ENCODE measurements at places on chromosomes 11 and 22. TPM values are rescaled to one million over a fixed set of nuclear protein-coding genes. Genes with fewer than 3 reads are reported as not detected.

SLC17A6 gene
- total RNA-seq, result 0.10 TPM

DNA sequence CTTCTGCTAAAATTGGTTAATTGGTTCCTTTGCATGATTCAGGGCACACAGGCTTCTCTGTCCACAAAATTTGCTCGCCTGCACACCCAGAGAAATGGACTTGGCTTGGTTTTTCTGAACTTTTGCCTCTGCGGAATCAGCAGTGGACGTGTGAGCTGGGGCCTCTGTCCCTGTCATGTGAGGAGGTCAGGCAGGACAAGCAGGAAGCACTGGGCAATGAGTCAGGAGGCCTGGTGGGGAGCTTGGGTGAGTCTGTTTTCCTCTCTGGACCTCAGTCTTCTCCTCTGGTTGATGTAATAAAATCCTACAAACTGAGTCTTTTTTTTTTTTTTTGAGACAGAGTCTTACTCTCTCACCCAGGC lies 10.4 kb upstream of the CELSR1 start:
- DNase-seq, result no peak

UPK3A gene
- total RNA-seq, result not detected

DNA sequence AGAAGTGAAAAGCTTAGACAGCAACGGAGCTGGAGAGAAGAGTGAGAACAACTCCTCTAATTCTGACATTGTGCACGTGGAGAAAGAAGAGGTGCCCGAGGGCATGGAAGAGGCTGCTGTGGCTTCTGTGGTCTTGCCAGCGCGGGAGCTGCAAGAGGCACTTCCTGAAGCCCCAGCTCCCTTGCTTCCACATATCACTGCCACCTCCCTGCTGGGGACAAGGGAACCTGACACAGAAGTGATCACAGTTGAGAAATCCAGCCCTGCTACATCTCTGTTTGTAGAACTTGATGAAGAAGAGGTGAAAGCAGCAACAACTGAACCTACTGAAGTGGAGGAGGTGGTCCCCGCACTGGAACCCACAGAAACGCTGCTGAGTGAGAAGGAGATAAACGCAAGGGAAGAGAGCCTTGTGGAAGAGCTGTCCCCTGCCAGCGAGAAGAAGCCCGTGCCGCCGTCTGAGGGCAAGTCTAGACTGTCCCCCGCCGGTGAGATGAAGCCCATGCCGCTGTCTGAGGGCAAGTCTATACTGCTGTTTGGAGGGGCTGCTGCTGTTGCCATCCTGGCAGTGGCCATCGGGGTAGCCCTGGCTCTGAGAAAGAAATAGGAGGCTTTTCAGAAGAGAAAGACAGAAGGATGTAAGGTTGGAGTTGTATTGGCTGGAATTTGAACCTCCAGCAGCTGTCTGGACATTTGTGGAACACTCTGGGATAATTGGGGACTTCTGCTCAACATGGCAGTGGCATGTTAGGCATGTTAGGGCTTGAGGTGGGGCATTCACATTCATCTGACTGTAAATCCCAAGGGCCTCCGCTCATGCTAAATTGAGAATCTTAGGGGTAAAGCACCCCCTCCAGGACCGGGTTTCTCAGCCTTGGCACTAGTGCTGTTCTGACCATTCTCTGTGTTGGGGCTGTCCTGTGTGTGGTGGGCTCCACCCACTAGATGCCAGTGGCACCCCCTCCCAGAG lies 47.1 kb downstream of the BID start:
- no peak for DNase-seq

TRPM5 gene
- total RNA-seq, result under 0.01 TPM

ACR gene
- total RNA-seq, result 0.39 TPM

DNA sequence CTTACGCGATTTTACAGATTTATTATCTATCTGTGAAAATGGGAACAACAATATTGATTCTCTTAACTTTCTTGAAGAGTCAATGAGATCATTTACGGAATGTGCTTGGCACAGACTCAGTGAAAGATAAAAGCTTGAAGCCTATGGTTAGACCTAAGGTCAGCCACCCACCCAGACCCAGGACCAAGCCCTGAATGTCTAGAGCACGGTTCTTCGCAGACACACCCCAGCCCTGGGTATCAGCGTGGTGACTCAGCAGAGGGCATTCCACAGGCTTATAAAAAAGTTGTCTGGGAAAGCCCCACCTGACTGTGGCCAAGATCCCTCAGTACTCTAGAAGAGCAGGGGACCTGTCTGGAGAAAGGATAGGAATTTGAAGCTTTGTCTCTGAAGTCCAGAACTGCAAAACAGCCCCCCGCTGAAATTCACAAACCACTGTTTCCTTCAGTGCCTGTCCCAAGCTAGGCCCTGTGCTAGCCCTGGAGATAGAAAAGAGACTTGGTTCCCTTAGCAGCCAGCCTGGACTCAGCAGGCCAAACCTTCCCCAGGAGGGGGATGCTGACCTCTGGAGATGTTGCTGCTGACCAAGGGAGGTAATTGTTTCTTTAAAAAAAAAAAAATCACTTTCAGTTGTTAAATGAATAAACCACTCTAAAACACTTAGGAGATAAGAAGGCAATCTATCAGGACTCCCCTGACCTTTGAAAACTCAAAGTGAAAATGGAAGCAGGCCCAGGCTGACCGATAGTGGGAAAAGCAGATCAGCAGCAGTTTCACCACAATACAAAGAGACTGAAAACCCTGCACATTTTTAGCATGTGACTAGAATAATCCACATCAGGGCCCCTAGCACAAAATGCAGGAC lies 114.0 kb downstream of the ABTB2 start:
- DNase-seq, result no peak

PTGDR2 gene
- 0.59 TPM for total RNA-seq

CECR2 gene
- total RNA-seq, result 2.8 TPM

DNA sequence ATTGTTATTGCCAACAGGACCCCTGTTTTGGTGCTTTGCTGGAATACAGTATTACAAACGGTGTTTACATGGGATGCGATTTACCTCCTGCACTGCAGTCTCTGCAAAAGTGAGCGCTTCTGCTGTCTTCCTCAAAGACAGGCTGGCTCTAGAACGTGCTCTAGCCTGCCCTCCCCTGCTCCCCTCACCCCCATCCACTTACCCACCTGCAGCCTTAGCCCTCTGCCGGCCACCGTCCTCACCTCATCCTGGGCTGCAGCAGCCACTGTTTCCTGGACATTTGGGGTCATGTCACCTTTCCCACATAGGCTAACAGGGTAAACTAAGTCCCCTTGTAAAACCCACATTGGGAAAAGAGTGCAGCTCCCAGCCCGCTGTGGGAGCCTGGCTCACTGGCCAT lies 9.6 kb upstream of the PANX2 start:
- DNase-seq, result no peak

DNA sequence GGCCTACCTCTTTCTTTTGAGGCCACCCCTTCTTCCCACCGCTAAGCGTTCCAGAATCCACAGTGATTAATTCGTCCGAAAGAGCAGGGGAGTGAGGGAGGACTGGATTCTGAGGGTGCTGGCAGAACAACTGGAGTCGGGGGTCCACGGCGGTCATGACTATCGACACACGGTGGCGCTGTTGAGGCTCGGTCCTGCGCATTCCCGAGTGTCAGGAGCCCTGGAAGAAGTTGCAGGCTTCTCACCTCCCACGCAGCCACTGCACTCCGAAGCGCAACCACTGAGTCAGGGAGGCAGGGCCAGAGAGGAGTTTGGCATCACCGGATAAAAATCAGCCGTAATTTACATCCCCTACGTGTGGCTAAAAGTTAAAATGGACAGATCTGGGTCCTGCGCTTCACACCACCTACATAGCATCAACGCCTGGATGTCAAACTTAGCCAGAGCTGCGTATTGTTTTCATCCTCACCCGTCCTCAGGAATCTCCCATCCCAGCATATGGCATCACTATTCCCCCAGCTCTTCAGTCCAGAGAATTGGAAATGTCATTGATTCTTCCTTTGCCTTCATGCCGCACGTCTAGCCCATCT lies 10.7 kb upstream of the CTSF start:
- DNase-seq, result peak; percentile 25

DNA sequence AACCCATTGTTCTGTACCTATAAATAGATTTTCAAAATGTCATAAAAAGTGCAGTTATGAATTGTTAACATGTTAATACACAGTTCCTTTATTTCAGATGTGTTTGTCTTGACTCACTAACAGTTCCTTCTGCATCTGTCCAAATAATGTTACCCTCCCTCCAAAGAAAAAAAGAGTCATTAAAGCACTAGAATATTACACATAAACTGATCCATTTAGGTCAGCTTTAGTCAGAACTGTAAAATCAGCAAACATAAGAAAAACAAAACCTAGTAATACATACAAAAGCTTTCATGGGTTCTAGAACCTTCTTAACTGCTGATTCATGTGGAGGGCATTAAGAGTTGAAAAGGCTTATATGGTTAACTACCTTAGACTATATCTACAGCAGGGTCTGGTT lies 65.4 kb downstream of the SESN3 start:
- no peak for DNase-seq

DNA sequence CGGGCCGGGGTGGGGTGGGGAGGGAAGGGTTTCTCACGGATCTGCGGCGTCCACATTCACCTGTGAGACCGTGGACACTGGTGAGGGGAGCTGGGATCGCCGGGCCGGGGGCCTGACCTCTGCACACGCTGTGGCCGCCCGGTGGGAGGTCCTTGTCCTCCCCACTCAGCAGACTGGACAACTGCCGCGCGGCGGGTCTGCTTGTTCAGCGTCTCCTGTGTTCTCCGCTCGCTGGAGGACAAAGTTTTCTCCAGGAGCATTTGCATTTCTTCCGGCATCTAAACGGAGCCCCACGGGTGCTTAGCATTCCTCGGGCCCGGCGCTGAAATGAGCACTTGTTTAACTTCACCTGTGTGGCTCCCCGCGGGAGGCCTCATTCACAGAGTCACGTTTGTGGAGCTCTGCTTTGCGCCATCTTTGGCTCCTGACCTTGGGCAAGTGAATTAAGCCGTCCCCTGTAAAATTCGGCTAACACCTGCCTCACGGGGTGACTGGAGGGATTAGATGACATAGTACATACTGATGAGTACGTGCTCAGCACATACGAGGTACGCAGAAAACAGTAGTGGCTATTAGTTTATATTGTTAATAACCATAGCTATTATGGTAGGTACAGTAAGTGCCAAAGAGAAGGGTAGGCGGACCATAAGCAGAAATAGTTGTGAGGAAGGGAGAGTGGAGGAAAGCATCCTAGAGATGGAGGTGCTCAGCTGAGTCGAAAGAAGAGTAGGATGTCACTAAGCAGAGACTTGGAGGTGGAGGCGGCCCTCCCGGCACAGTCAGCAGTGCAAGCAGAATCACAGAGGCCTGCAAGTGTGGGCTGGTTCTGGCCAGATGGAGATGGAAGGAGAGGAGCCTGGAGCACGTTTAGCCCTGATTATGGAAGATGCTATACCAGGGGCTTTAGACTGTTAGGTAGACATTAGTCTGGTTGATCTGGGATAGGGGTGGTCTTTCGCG lies 885 bp downstream of the TRMU start:
- no peak for DNase-seq

GRCh38 chr11:58121096-58121495 lies 4.2 kb downstream of the OR9I1 start:
- DNase-seq, result no peak

- peak; percentile 8 for DNase-seq
Measured at GRCh38 chr11:95652002-95652472, 137.5 kb downstream of the FAM76B start.

DNA sequence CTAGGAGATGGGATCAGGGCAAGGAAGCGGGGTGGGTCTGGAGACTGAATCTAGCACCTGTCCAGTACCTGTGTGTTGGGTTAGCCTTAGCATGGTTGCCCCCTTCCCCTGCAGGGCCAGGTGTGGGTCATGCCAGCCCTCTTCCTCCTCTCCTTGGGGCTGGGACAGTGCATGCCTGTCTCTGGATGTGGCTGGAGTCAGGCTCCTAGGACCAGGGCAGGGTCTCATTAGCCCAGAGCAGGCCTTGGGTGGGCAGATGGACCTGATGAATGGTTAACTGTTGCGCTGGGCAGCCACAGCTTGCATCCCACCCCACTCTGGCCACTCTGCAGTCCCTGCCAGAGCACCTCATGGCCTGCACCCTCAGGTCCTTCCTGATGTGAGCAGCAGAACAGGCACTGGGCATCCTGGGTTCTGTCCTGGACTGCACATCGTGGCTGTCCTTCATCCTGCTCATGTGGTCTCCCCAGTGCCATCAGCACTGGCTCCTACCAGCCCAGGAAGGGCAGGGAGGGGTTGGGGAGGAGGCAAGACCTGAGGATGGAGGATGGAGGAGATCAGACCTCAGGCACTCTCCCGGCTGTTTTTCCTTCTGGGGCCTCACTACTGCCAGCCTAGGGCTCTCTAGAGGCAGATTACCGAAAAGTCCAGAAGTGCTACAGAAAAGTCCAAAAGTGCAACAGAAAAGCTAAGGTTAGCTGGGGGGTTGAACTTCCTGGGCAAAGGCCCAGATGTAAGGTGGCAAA lies 12.8 kb upstream of the CHRM1 start:
- no peak for DNase-seq

GRCh38 chr11:46003572-46003971 lies 81.1 kb downstream of the LARGE2 start:
- DNase-seq, result peak; percentile 66

FAM168A gene
- 18.1 TPM for total RNA-seq

HSPB2 gene
- total RNA-seq, result 3.2 TPM

DNA sequence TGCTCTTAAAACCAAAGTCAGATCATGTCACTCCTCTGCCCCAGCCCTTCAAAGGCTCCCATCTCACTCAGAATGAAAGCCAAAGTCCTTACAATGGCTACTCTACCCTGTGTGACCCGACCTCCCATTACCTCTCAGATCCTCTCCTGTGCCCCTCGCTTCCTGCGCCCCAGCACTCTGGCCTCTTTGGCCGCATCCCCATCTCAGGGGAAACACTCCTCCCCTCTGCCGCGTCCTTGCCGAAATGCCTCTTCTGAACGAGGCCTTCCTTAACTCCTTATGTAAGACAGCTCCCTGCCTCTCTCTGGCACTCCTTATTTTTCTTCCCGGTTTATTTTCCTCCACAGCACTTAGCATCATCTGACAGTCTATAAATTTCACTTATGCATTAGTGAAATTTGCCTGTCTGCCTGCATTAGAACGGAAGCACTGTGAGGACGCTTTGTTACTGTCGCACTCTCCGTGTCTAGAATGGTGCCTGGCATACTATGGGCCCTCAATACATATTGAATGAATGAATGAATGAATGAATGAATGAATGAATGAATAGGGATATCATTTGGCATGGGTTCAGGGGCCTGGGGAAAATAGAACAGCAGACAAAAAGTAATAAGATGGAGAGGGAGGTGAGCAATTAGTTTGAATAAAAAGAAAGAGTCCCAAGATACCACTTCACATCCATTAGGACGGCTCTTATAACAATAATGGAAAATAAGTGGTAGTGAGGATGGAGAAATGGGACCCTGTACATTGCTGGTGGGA lies 137.8 kb downstream of the CEP164 start:
- no peak for DNase-seq

CFAP68 gene
- 10.4 TPM for total RNA-seq

POLR3H gene
- 7.8 TPM for total RNA-seq

Measured in skin of body (tissue), 3 donors.